ENCODE measurements at places on chromosomes 12 and 14.

DNA sequence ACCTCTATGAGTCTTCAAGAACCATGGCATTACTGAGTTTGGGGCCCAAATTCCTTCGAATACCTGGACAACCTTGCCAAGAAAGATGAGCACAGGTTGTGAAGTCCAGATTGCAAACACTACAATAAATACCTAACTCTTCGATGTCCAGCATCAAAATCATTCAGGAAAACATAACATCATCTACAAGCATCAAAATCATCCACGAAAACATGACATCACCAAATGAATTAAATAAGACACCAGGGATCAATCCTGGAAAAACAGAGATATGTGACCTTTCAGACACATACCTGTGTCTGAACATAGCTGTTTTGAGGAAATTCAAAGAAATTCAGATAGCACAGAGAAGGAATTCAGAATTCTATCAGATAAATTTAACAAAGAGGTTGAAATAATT lies 262.0 kb upstream of the KITLG start:
- DNase-seq: no peak

DNA sequence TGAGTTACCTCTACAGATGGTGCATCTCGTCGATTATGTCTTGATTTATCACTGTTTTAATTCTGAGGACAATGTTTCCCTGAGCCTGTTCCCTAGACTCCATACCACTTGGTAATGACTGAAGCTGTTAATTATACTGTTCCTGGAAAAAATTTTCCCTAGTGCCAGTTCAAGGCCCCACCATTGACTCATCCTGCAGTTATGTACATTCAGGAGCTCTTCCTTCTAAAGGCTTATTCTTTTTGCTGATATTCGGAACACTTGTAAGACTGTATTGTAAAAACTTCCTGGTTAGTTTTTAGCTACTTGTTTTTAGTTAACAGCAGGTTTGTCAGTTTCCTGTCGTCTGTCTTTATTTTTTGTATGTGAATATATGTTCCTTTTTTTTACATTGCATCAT lies 30.4 kb upstream of the PPP2R5E start:
- no peak for DNase-seq

DNA sequence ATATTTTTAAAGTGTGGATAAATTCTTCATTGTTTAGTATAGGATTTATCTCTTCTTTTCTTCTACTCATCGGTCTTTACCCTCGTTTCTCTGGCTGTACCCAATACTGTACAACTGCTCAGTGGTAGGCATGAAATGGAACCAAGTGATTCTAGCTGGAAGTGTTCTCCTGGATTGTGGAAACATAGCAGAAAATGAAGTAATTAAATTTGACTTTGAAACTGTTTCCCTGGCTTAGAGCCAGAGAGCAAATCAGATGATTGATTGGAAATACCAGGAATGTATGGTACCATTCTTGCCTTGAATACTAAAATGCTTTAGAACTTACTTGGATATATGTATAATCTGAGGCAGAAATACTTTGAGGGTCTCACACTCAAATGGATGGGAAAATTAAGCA lies 292.3 kb downstream of the ERC1 start:
- no peak for DNase-seq

GRCh38 chr14:24928386-24928900 lies 121.5 kb downstream of the STXBP6 start:
- no peak for DNase-seq

- no peak for DNase-seq
Measured at GRCh38 chr12:26044007-26044394, 80.8 kb downstream of the BHLHE41 start.

DNA sequence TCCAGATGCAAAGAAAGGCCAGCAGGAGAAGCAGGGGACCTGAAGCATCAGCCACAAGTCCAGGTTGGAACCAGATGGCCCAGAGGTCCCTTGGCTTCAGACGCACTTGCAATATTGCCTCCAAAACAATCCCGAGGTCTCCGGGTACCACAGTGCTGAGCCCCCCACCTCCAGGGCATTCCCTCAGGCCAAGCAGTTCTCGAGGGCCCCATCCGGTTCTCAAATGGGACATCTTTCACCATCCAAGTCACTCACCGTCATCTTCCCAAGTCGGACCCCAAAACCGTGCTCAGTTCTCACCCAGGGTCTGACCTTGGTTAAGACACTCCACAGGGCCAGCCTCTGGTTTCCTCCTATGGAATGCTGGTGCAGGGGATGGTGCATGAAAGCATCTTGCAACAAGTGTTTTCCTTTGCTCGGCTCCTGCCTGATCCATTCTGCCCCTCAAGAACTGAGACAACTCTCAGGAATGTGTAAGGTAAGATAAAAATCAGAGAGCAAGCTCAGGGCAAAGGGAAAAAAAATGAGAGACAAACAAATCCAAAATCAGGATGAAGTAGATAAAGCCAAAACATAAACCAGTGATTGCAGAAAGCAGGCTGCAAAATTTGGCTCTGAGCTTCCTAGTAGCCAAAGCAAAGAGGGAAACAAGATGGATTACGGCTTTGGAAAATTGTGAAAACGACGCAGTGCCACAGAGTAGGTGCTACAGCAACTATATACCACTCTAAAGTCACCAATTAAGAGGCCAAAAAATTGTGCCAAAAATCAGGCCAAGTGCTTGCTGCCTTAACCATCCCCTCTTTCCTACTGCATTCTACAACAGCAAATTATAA lies 8.0 kb downstream of the NCOR2 start:
- DNase-seq: no peak

GRCh38 chr14:85482552-85482951 lies 47.4 kb upstream of the FLRT2 start:
- DNase-seq: no peak

DNA sequence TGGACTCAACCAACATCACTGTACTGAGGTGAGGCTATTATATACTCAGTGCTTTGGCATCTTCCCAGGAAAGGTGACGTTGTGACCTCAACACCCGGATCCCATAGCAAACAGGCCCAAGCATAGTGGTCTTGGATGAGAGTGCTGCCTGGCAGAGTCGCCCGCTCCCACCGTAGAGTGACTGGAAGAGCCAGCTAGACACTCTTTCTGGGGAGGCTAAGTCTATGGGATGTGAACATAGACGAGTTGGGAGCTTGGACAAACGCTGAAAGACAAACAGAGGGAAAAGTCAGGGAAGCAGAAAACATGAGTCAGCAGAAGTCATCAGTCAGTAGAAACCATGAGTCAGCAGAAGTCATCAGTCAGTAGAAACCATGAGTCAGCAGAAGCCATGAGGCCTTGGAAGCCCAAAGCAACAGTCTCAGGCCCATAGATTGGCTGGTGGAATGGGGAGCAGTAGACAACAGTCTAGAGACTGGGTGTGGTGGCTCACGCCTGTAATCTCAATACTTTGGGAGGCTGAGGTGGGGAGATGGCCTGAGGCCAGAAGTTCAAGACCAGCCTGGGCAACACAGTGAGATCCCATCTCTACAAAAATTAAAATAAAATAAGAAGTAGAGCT lies 66.4 kb upstream of the MAP1LC3B2 start:
- DNase-seq: no peak

- DNase-seq: no peak
Measured at GRCh38 chr14:67442139-67442906, 30.4 kb upstream of the PLEK2 start.

DNA sequence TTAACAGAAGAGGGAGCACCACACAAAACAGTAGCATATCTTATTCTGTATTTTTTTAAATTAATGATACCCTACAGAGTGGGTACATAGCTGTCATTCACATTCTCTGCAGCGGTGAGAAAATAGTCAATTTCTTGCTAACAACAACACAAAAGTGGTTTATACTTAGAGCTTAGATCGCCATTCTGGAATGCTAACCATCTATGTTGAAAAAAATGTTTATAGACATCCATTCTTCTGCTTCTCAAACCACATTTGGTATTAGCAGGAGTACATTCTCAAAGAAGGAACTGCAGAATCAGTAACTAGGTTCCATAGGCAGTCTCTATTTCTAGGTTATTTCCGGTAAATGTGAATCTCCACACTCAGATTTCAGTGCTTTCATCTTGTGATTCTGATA lies 185.9 kb downstream of the PPFIA2 start:
- no peak for DNase-seq

DNA sequence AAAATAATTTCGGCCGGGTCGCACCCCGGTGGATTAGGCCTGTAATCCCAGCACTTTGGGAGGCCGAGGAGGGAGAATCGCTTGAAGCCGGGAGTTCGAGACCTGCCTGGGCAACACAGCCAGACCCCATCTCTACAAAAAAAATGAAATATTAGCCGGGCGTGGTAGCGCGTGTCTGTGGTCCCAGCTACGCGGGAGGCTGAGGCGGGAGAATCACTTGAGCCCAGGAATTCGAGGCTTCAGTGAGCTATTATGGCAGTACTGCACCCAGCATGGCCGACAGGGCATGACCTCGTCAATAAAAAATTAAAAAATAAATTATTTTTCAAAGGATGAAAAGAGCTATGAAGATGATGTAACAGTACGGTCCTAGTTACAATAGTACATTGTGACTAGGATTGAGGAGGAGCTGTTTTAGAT lies 523 bp downstream of the GTF2H3 start:
- no peak for DNase-seq
